ENCODE measurements at places on chromosomes 3 and 15.

DNA sequence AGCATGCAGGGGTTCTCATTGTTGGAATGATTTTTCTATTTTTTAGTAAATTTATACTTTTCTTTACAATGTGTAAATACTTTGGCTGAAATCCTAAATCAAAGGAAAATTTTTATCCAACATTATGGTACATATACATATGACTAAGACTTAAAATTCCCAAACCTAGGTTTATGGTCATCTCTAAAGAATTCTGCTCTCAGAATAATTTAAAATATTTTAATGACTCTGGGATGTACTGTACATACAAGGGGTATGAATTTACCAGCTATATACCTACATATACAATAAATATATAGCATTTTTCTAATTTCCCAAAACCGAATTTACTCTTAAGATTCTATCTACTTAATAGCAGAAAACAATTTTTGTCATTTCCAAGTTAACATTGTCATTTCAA is 137.9 kb upstream of the POU1F1 start:
- no peak for DNase-seq

- no peak for DNase-seq
Measured at GRCh38 chr15:30974112-30974511, 17.3 kb downstream of the MTMR10 start.

GRCh38 chr3:38651153-38651789 is 1.8 kb upstream of the SCN5A start:
- DNase-seq = peak; percentile 37

DNA sequence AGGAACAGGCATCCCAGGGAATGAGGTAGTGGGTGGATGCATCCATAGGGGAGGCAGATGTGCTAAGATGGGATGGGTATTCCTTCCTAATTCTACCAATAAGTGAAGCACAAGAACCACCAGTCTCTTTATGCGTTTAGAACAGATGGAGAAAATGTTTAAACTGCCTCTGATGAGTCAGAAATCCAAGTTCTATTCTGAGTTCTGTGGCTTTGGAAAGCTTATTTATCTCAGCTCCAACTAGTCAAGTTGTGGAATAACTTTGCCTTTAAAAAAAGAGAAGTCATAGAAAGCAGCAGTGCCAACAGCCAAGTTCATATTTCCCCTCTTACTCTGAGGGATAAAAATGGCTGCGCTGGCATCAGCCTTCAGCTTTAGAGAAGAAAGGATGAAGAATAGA is 761.7 kb downstream of the IGSF11 start:
- DNase-seq = no peak

DNA sequence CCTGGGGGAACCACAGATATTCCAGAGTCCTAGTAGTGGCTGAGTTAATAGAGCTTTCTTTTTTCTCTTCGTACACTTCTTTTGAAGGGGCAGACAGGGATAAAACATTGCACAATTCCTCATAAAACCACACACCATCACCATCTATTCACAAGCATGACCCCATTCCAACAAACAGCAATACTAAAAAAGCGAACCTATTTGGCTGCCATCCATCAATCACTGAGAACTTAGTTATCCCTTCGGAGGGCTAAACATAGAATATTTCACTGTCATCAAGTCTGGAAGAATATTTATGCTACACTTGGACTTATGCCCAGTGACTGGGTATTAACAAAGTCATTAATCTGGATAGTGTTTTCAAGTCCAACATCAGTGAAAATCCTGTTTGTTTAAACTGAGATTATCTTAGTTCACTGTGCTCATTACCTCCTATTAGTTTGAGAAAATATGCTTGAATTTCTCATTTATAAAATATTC is 80.3 kb upstream of the PRTG start:
- no peak for DNase-seq

DNA sequence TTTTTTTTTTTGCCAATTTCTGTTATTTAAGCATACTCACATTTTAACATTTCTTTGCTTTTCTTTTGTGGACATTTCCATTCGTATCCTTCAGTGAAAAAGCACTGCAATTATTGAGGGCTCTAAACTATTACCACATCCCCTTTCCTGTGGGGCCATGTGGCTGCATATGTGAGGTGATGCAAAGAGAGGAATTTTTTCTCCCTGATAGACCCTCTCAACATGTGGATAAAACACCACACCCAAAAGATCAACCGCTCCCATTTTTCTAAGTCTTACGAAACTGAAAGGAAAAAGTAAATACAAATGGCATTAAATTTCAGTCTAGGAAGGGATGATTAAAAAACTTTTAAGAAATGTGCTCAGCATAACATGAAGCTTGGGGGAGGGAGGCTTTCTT is 68.8 kb downstream of the DNAJC13 start:
- no peak for DNase-seq

DNA sequence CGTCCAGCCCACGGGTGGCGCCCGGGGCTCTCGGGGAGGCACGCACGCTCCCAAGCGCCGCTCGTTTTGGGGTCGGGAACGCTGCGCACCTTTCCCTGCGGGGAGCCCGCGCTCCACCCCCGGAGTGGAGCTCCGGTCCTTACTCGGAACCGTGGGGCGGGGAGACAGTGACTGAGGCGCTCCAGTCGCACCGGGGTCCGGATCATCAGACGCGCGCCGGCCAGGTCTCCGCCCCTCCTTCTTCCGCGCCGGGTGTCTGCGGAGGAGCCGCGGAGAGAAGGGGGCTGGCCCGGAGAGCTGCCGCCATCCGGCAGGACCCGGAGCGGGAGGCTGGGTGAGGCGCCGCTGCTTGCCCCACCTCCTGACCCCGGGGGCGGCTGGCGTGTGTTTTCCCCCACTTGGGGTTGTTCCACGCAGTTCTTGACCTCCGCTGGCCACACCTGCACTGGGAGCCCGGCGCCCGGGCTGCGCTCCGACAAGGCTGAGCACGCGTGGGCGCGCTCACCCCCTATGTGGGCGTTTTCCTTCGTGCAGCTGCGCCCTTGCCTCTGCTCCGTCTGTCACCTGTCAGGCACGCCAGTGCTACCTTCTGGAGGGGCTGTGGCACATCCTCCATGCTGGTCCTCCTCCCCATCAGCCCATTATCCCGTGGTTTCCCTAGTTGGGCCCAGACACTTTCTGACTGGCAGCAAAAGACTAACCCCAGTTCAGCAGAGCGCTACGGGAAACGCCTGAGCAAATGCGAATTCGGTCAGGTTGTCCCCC is at the start of gene MCF2L2:
Gene MCF2L2, minus strand, starts transcription at position 173 of the 765 bp plus-strand sequence. CDS start 642 bp downstream, outside the sequence.
- DNase-seq = peak; percentile 29

- no peak for DNase-seq
Measured at GRCh38 chr15:25717457-25718168, 145.5 kb downstream of the ATP10A start.

DNA sequence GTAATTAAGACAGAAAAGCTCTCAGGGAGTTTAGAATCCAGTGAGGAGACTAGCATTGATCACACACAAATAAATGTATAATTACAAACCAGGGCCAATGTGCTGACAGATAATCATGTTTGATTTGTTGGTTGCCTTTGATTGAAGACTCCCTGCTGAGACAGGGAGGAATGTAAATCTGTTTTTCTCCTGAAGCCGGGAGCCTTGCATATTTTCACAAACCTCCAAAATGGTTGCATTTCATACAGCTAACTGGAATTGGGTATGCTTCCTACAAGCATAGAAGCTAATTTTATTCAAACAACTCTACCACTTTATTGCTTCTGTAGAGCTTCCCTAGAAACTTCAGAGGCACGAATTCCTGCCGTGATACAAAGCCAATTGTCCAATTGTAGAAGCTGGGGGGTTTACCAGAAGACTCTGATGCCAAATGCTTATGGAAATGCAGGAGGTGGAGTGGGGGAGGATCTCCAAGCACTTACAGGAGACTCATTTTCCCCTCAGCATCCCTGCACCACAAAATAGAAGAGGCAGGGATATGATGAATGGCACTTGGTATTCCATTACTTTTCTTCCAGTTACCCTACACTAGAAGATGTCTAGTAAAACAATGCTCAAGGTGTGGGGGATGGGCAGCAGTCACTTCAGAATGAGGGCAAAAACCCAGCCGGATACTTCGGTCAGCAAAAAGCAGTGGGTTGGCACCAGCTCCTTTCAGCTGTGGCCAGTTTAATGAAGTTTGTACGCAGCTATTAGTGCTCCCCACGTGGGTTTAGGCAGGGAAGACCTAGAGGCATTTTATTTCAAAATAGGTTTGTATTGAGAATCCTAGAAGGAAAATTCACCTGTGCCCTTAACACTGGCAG is 11.4 kb upstream of the MEX3B start:
- no peak for DNase-seq

DNA sequence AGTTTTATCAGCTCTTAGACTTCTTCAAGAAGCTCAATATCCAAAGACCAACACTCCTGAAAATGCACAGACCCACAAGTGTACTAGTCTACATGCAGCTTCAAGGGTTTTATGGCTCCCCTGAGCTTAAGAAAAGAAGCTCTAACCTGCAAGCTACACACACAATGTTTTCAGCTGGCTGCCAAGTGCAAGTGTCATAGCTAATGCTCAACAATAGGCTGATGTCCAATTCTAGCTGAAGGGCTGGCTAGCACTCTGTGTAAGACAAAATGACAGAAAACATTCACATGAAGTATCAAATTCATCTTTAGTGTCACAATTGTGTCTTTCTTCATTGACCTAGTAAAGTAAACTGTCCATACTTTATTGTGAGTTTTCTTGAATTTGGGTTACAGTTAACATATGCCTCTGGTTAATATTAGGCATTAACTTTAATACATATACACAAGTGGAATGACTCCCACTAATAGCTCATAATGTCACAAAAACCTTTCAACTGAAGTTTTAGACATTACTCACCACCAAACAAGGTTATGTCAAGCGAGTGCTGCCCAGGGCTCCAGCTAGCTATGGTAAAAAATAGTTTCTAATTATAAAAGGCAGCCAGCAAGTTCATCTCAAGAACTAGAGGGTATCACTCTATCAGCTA is 15.1 kb downstream of the ABI3BP start:
- no peak for DNase-seq

- no peak for DNase-seq
Measured at GRCh38 chr15:40449275-40449674, 8.5 kb downstream of the BAHD1 start.

- DNase-seq = no peak
Measured at GRCh38 chr15:88621789-88622604, 857 bp downstream of the AEN start.

- DNase-seq = peak; percentile 54
Measured at GRCh38 chr3:53709860-53710674, 136.2 kb downstream of the CHDH start.

DNA sequence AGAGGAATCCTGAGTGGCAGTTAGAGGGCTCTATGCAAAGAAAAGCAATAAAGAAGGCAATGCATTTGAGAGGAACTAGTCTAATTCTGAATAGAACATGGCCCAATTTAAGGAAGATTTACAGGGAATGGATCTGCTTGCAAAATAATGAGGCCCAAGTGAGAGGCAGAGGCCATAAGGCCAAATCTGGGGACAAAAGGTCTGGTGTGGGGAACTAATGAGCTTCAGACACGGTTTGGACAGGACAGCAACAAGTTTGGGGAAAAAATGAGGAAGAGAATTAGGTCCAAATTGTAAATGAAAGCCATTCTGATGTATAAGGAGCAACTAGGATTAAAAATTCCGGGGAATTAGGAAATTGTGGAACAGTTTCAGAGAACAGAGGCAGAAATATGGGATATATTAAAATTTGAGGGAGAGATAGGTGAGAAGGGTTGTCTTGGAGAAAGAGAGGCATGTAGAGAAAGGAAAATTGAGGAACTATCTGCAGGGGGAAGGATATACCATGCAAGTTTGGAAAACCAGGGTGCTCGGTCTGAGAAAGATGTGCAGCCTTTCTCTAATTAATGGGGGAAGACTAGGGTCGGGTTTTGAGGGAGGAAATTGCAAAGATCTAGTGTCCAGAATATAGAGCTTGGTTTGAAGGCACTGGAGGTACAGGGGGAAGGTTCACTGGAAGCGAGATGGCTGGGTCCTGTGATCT is 73.8 kb downstream of the RBPMS2 start:
- no peak for DNase-seq
